ENCODE measurements at places on chromosomes 2 and 18.

GRCh38 chr2:240962300-240963064, 35.9 kb upstream of the SNED1 start:
- DNase-seq: no peak

- DNase-seq: no peak
Measured at GRCh38 chr2:142127248-142127647, 3.6 kb downstream of the LRP1B start.

GRCh38 chr2:100513650-100514049, 43.4 kb downstream of the NMS start:
- no peak for DNase-seq

- DNase-seq: peak; percentile 67
Measured at GRCh38 chr2:102033031-102033749, 41.4 kb downstream of the IL1R2 start.

GRCh38 chr2:188117706-188118105, 174.0 kb upstream of the GULP1 start:
- DNase-seq: no peak

DNA sequence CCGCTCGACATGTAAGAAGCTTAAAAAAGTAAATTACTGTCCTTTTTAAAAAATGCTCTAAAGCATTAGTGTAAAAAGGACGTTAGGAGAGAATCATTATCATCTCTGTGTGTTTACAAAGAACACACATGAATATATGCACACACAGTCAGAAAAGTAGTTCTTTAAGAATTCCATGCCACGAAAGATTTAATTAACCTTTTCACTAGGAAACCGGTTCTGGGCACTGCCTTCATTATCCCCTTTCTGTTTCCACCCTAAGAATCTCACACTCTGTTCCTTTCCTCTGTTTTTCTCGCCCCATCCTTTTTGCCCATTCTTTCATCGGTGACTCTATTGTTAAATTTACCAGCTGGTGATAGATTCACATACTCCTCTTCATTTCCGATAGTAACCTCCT, 338.6 kb downstream of the DCC start:
- no peak for DNase-seq

GRCh38 chr2:82752396-82752795, 1706.7 kb downstream of the SUCLG1 start:
- DNase-seq: no peak

DNA sequence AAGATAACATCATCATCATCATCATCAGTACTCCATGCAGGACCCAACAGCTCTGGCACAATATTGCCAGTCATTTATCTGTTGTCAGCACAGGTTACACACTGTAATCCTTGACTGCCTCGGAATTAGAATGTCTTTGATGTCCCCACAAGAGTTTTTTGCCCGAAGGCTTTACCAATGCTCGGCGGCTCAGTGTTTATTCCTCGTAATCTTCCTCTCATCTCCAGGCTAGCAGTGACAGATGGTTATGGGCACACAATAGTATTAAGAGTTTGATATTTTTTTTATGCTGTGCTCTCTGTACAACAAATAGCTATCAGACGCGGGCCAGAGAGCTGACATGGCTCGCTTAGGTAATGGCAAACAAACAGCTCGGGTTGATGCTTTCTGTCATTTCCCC, 515.2 kb downstream of the ZEB2 start:
- DNase-seq: no peak

Data from stimulated activated naive B cell treated with anti-CD40 and anti-IgM and Interleukin-4, amounts not matched to agents 10 μg/mL and 1 μg/mL and 100 μg/mL, for 72 hours (primary cell).